ENCODE measurements at places on chromosomes 6 and 20. TPM values are rescaled to one million over a fixed set of nuclear protein-coding genes. Genes with fewer than 3 reads are reported as not detected.

The RBM24 gene
- polyA plus RNA-seq = 0.47 TPM

The ZSCAN16 gene
- polyA plus RNA-seq = 6.8 TPM

The MRPS18B gene
- polyA plus RNA-seq = 135 TPM

The STK35 gene
- 3.7 TPM for polyA plus RNA-seq

The SKIC2 gene
- 55.0 TPM for polyA plus RNA-seq

The THEMIS gene
- polyA plus RNA-seq = not detected

The PSMB9 gene
- 52.8 TPM for polyA plus RNA-seq

The CYP39A1 gene
- 8.7 TPM for polyA plus RNA-seq

The MAPK14 gene
- 19.9 TPM for polyA plus RNA-seq

The GFRAL gene
- not detected for polyA plus RNA-seq

The FAM217A gene
- polyA plus RNA-seq = 0.56 TPM

The MUC21 gene
- not detected for polyA plus RNA-seq

The ULBP2 gene
- 2.5 TPM for polyA plus RNA-seq

The VIP gene
- 1.4 TPM for polyA plus RNA-seq

The ELOVL5 gene
- polyA plus RNA-seq = 20.5 TPM

The UBD gene
- polyA plus RNA-seq = 16.9 TPM

The PAK5 gene
- polyA plus RNA-seq = 0.22 TPM

The TJAP1 gene
- 13.6 TPM for polyA plus RNA-seq

The LPA gene
- polyA plus RNA-seq = not detected

The GSTA3 gene
- not detected for polyA plus RNA-seq

The NOX3 gene
- not detected for polyA plus RNA-seq

The SIRPB2 gene
- polyA plus RNA-seq = 0.86 TPM

The BPI gene
- polyA plus RNA-seq = 1.5 TPM

The SLC17A4 gene
- 0.88 TPM for polyA plus RNA-seq

The AGPAT4 gene
- 3.3 TPM for polyA plus RNA-seq

The MBOAT1 gene
- 1.9 TPM for polyA plus RNA-seq

The SSTR4 gene
- polyA plus RNA-seq = not detected
